ENCODE measurements at places on chromosomes 2 and 18.

GRCh38 chr2:25481381-25482300, 139.9 kb upstream of the DNMT3A start:
- no peak for DNase-seq
- H3K27me3 ChIP-seq: no peaks in the 10 kb centered on the region
- H3K4me1 ChIP-seq: no peaks in the 10 kb centered on the region
- H3K36me3 ChIP-seq: no peaks in the 10 kb centered on the region
- H3K4me3 ChIP-seq: no peak overlapping the region

DNA sequence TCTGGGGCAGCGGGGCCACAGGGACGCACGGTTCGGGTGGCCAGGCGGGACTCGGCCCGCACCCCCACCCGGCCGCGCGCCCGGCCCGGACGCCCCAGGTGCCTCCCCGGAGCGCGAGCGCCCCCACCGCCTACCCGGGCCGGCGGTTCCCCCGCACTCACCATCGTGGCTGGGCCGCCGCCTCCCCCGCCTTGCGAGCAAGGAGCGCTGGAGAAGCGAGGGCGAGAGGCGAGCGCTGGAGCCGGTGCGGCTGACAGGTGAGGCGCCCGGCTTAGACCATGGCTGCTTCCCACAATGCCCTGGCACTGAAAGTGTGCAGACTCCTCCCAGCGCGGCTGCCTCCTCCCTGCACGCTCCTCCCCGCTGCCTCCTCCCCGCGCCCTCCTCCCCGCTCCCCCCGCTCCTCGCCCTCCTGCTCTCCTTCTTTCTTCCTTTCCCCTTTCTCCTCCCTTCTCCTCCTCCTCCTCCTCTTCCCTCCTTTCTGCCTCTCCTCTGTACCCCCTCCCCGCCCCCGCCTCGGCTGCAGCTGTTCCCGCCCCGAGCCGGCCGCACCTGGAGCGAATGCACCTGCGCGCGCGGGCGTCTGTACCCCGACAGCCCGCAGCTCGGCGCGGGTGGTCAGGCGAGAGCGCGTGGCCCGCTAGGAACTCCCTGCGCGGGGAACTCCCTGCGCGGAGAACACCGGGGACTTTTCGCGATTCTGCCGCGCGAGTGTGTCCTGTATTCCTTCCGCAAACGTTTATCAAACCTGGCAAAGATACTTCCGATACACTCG, at the start of gene AP1S3:
TSS of gene AP1S3 (minus strand) at position 296 of the 775 bp plus-strand sequence. CDS start at position 164, 132 bp downstream.
- peaks cover 7% of the 10 kb centered on the region for H3K4me1 ChIP-seq
- no peak within 1 kb of the TSS for H3K27ac ChIP-seq
- H3K27me3 ChIP-seq: no peaks in the 10 kb centered on the region
- no peaks in the 10 kb centered on the region for H3K36me3 ChIP-seq
- H3K4me3 ChIP-seq: peak within 1 kb of the TSS; percentile 59

GRCh38 chr18:38963943-38964660, 1398.5 kb upstream of the CELF4 start:
- H3K4me3 ChIP-seq: no peak overlapping the region
- no peak for DNase-seq
- H3K36me3 ChIP-seq: no peaks in the 10 kb centered on the region
- H3K27me3 ChIP-seq: no peaks in the 10 kb centered on the region

DNA sequence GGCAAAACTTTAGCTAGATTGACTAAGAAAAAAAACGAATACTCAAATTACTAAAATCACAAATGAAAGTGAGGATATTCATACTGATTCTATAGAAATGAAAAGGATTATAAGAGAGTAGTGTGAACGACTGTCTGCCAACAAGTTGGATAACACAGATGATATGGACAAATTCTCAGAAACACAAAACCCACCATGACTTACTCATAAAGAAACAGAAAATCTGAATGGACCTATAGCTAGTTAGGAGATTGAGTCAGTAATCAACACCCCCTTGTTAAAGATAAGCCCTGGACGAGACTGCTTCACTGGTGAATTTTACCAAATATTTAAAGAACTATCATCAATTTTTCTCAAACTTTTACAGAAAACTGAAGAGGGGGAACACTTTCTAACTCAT, 108.8 kb upstream of the TMEM200C start:
- no peaks in the 10 kb centered on the region for H3K27me3 ChIP-seq
- H3K27ac ChIP-seq: no peak overlapping the region
- no peaks in the 10 kb centered on the region for H3K36me3 ChIP-seq
- no peak for DNase-seq
- no peaks in the 10 kb centered on the region for H3K4me1 ChIP-seq
- H3K4me3 ChIP-seq: no peak overlapping the region

DNA sequence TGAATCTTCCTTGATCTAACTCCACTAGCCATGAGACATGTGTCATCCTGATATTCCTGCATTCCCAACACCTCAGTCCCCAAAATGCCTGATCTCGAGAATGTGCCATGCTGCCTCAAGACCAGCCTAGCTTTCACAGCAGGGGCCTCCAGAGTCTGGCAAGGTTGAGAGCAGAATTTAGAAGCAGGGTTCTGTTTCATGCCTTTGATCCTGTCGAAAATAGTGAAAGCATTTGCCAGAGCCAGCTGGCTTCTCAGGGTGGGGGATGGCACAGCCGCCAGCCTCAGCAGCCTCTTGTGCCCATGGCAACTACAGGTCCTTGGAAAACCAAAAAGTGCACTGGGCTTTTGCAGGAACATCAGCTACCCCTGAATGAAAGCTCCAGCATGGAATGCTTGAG, 143.5 kb downstream of the RTN4 start:
- H3K27ac ChIP-seq: no peak overlapping the region
- no peak overlapping the region for H3K4me3 ChIP-seq
- H3K4me1 ChIP-seq: peaks cover 10% of the 10 kb centered on the region
- H3K36me3 ChIP-seq: no peaks in the 10 kb centered on the region
- no peak for DNase-seq

DNA sequence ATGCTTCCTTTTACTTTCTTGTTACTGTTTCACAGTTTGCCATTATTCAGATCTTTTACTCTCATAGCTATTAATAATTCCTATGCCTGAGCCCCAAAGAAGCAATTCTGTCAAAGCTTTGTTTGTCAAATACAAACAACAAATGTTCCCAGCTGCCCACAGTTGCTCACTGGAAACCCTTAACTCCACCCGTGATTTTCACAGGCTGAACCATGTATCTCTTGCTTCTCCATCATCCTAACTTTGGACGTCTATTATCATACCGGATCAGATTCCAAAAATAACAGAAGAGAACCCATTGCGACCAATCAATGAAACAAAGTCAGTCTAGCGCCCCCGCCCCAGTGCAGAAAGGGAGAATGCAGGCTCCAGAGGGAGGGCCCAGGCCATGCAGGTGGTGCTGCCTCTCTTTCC, 24.2 kb downstream of the COLEC12 start:
- no peaks in the 10 kb centered on the region for H3K27me3 ChIP-seq
- H3K36me3 ChIP-seq: no peaks in the 10 kb centered on the region

DNA sequence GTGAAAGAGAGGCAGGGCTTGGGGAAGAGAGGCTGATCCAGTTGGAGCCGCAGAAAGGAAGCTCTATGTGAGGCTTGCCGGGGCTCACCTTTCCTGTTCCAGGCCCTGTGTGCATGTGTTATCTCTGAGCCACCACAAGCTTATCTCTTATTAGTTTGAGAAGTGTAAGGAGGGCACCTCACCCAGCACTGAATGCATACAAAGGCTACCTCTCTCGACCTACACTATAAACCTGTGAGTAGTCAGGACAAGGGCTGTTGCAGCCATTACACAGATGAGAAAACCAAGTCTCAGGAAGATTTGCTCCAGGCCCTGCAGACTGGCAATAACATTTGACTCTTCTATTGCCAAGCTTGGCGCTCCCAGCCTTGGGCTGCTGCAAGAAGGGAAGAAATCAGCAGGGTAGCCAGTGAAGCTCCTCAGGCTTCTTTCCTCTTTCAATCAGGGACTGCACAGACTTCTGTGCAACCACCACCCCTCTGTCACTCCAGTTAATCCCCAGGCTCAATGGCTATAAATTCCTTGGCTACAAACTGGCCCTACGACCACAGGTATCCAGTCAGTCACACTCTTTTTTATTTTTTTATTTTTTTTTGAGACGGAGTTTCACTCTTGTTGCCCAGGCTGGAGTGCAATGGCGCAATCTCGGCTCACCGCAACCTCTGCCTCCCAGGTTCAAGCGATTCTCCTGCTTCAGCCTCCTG, 73.8 kb downstream of the CLHC1 start:
- H3K27me3 ChIP-seq: no peaks in the 10 kb centered on the region
- no peaks in the 10 kb centered on the region for H3K36me3 ChIP-seq
- no peak overlapping the region for H3K27ac ChIP-seq
- no peak for DNase-seq

- H3K4me3 ChIP-seq: no peak overlapping the region
- no peak for DNase-seq
- H3K4me1 ChIP-seq: no peaks in the 10 kb centered on the region
- no peak overlapping the region for H3K27ac ChIP-seq
- no peaks in the 10 kb centered on the region for H3K36me3 ChIP-seq
Measured at GRCh38 chr2:120743657-120744056, 8.0 kb downstream of the GLI2 start.

DNA sequence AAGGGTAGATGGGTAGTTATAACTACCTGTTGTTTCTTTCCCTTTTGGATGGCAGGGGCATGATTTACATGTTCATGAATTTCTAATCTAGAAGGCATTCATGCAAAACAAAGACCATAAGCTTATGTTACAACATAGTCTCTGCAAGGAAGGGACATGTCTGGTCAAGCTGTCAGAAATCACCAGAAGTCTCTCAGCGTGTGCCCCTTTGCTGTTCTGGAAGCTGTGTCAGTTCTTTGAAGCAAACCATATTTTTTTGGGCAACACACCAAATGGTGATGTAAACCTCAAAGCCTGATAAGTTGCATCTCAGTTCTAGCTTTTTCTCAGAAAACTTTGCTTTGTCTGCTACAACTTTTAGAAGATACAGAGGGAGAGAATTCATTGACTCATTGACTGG, 173.5 kb upstream of the CTAGE1 start:
- H3K4me1 ChIP-seq: no peaks in the 10 kb centered on the region
- no peaks in the 10 kb centered on the region for H3K36me3 ChIP-seq
- no peak for DNase-seq
- H3K27me3 ChIP-seq: no peaks in the 10 kb centered on the region
- no peak overlapping the region for H3K27ac ChIP-seq

- H3K4me1 ChIP-seq: no peaks in the 10 kb centered on the region
- H3K27ac ChIP-seq: no peak overlapping the region
- H3K36me3 ChIP-seq: no peaks in the 10 kb centered on the region
Measured at GRCh38 chr2:239554766-239555570, 154.1 kb upstream of the HDAC4 start.

DNA sequence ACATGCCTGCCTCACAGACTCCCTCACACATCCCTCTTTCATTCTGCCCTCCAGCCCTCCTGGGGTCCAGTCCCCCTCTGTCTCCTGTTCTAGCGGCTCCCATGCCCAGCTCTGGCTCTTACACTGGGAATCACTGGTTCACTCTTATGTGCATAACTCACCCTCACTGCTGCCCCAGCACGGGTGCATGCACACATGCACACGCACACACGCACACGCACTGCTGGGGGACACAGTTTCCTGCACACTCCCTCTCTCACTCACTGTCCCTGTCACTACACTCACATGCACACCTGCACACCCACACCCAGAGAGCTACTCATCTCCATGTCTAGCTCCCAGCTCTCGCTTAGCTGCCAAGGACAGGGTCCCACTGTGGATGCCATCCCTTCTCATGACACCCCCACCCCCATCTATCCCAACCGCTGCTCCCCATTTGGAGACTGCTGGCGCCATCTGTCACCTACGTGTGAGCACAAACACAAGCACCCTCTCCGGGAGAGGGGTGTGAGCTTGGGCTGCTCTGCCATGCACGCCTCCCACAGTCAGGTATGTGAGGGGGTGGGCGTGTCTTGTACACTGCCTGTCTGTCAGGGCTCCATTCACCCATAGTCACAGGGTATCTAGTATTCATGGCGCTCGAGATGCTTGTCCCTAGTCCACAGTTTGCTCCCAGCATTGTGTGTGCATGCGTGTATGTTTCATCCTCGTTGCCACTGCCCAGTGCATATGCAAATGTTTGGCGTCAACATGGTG, 1.8 kb downstream of the ASIC4 start:
- H3K4me3 ChIP-seq: no peak overlapping the region
- no peak overlapping the region for H3K27ac ChIP-seq
- H3K27me3 ChIP-seq: peaks cover 62% of the 10 kb centered on the region
- no peaks in the 10 kb centered on the region for H3K4me1 ChIP-seq

DNA sequence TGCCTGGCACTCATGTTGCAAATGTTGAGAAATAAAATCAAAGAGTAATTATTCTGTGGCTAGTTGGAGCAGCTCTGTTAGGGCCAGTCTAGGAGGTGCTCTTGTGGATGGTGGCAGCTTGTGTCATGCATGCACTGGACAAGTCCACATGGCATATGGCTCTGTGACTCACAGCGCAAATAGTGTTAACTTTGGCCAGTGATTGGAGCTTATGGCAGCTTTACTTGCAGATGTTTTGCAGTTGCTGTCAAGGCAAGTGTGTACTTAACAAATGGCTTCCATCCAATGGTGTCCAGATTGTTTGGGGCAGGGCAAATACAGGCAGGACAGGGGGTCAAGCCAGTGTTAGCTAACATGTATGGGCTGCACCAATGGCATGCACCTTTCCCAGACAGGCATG, 26.1 kb upstream of the TMX3 start:
- no peak overlapping the region for H3K4me3 ChIP-seq
- H3K27ac ChIP-seq: no peak overlapping the region
- no peak for DNase-seq
- H3K27me3 ChIP-seq: no peaks in the 10 kb centered on the region

GRCh38 chr2:221343524-221343923, 228.6 kb downstream of the EPHA4 start:
- H3K4me1 ChIP-seq: peaks cover 2% of the 10 kb centered on the region
- H3K27me3 ChIP-seq: no peaks in the 10 kb centered on the region
- no peaks in the 10 kb centered on the region for H3K36me3 ChIP-seq
- DNase-seq: no peak
- no peak overlapping the region for H3K27ac ChIP-seq
- no peak overlapping the region for H3K4me3 ChIP-seq

DNA sequence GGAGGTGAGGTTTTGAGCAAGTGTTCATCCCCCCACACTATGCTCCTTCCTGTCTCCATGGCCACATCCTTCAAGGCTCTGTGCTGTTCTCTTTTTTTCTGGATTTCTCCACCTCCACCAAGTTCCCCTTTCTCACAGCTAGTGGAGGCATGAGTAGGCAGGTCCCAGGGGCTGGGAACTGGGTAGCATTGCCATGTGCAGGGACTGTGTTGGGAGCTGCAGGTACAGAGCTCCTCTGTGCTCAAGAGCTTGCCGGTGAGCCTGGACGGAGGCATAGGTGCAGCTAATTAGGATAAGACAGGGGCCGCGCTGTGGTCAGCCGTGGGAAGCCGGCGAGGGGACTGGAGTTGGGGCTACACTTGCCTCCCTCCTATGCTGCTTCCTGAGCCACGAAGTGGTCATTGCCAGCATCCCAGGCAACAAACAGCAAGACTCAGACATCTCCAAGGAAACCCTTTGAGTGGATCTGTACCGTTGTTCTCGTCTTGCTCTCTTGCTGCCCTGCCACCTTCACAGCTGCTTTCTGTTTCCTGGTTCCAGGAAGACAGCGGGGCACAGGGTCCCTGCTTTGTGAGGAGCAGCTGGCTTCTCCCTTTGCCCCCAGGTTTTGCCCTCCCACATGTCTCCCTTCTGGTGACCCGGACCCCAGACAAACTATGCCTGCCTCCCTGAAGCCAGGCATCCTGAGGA, 36.9 kb downstream of the ATOH8 start:
- H3K4me1 ChIP-seq: peaks cover 17% of the 10 kb centered on the region
- no peak overlapping the region for H3K27ac ChIP-seq
- no peak overlapping the region for H3K4me3 ChIP-seq
- H3K27me3 ChIP-seq: no peaks in the 10 kb centered on the region
- DNase-seq: no peak

GRCh38 chr2:47309952-47310800, 92.8 kb upstream of the MSH2 start:
- DNase-seq: no peak
- no peak overlapping the region for H3K4me3 ChIP-seq
- no peaks in the 10 kb centered on the region for H3K27me3 ChIP-seq
- no peaks in the 10 kb centered on the region for H3K4me1 ChIP-seq
- H3K27ac ChIP-seq: no peak overlapping the region
